ENCODE measurements at places on chromosomes 13 and 19.

DNA sequence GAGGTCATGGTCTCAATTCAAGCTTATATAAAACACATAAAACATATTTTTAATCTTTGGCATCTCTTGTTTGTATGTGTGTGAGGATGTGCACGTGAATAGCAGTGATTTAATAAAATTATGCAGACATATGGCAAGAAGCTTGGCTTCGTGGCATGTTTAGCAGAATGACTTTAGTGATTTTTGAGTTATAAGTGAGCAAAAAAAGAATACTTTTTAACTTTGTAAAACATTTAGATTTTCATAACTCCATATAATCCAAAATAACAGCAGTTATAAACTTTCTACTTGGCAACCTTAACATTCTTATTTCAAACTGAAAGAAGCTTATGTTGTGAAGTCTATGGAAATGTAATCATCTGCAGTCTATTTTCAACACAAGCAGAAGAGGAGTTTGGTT is 120.6 kb downstream of the SLITRK1 start:
- no peak for DNase-seq

DNA sequence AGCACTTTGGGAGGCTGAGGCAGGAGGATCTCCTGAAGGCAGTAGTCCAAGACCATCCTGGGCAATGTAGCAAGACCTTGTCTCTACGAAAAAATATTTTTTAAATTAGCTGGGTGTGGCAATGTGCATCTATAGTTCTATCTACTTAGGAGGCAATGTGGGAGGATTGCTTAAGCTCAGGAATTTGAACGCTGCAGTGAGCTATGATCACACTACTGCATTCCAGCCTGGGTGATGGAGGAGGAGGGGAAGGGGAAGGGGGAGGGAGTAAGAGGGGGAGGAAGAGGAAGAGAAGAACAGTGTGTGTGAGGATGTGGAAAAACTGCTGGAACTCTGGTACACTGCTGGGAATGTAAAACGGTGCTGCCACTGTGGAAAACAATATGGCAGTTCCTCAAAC is 9.2 kb upstream of the CLIP3 start:
- peak; percentile 57 for DNase-seq

DNA sequence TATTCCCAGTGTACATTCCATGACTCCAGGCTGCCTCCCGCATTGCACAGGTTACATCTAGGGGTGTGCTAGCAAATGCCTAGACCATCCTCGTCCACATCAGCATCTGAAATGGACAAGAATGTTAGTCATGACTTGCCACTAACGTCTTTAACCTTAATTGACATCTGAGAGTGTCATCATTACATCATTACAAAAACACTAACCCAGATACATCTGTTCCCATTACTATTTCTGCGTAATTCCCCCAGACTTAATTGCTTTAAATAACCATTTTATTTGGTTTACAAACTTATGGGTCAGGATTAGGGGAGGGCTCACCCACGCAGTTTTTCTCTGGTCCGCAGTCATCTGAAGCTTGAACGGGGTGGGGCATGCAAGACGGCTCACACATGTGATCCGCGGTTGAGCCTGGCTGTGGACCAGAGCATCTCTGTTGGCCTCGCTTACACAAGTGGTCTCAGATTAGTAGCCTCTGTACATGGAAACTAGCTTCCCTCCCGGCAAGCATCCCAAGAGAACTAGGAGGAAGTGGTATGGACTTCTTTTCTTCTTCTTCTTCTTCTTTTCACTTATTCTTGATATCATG is 15.9 kb downstream of the KL start:
- no peak for DNase-seq

DNA sequence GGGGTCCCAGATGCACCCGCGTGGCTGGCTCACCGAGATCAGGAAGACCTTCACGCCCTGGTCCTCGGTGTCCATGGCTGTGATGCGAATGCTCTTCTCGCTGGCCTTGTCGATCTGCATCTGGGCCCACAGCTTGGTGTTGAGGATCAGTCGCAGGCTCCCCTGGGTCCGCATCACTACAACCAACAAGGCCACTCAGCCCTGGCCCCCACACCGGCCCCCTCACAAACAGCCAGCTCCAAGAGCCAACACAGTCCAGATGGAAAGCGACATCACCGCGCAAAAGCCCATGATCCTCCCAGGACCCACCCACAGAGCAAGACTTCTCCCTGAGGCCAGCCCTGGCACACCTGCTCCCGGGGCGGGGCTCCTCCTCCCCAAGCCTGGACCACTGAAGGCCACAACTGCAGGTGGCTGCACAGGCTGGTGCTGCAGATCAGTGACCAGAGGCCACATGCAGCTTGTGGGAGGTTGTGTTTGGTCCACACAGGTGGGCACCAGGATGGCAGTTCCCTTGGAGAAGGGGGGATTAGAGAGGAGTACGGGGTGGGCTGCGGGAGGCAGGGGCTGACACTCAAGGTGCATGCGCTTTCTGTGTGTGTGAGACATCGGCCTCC is 4.5 kb downstream of the CAPS start:
- DNase-seq = no peak

- no peak for DNase-seq
Observed at GRCh38 chr19:49216071-49216470, 58.5 kb downstream of the TRPM4 start.

- no peak for DNase-seq
Observed at GRCh38 chr19:44182145-44182544, 17.2 kb downstream of the ZNF226 start.

DNA sequence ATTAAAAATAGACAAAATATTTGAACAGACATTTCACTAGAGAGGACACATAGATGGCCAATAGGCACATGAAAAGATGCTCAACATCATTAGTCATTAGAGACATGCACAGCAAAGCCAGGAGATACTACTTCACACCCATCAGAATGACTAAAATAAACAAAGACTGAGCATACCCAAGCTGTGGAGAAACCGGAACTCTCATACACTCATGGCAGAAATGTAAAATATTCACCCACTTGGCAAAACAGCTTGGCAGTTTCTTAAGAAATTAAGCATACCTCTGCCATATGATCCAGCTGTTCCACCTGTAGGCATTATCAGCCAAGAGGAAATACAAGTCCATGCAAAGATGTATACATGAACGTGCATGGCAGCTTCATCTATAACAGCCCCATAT is 213.4 kb downstream of the TSHZ3 start:
- no peak for DNase-seq

- DNase-seq = no peak
Observed at GRCh38 chr19:35355791-35356460, 2.3 kb upstream of the FFAR3 start.

- DNase-seq = no peak
Observed at GRCh38 chr13:45732916-45733315, 30.8 kb downstream of the CBY2 start.

DNA sequence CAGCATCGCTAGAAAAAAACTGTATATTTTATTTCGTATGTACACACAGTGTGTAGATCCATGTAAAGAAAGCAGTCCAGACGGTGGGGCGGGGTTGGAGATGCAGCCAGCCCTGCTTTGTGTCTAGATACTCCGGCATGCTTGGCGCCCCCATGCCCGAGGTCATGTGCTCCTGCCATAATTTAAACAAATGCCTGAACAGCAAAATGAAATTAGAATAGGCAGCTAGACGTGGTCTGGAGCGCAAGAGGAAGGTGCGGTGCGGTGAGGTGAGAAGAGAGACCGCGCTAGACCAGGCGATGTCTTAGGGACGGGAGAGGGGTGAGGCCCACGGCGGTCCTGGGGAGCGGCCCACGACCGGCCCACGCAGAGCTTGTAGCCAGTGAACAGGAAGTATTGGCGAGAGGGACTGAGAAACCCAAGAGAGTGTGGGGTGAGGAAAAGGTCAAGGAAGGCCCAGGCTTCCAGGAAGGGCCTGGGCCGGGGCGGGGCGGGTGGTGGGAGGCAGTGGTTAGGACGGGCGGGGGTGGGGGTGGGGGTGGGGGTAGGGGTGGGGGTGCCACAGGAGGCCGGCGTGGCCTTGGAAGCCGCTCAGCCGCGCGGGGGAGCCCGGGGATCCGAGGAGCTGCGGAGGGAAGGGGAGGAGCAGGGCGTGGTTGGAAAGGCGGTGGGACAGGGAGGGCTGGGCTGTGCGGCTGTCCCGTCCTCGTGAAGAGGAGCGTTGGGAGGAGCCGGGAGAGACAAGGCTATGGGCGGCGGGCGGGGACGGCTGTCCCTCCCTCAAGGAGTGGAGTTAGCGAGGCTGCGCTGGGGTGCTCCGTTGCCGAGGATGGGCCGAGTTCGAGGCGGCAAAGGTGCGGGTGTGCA is 254.7 kb upstream of the SGCG start:
- peak; percentile 23 for DNase-seq

DNA sequence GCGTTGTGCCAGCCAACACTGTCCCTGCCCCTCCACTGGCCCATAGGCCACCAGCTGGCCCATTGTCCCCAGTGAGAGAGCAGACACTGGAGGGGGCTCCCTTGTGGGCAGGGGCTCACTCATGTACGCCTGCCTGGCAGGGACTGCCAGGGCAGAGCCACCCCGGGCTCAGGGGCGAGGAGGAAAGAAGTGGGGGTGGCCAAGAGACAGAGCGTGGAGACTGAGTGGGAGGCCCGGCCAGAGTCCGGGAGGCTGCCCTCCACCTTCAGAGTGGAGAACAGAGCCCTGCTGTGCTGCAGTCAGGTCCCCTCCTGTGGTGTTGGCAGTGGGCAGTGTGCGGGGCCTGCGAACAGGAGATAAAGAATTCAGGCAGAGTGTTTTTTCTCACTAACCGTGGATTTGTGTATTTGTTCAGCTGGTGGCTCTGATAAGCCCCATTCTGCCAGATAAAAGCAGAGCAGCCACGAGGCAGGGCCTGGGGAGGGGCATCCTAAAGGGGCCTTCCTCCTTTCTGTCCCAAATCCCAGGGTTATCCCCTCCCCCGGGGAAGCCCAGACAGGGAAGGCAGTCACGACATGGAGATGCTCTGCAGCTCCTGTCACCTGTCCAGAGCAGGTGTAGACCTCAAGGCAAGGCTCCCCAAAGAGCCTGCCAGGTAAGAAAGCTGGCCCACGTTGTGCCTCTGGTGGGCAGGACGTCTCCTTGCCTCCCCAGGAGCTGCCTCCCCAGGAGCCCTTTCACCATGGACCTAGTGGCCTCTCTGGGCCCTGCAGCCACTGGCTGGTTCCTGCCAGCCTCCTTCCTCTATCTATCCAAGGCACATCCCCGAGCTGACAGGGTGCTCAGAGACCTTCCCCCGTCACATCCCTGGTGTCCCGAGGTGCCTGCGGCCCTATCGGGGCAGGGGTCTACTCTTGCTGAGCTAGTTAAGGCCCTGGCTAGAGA is 33.0 kb downstream of the LYL1 start:
- DNase-seq = no peak

DNA sequence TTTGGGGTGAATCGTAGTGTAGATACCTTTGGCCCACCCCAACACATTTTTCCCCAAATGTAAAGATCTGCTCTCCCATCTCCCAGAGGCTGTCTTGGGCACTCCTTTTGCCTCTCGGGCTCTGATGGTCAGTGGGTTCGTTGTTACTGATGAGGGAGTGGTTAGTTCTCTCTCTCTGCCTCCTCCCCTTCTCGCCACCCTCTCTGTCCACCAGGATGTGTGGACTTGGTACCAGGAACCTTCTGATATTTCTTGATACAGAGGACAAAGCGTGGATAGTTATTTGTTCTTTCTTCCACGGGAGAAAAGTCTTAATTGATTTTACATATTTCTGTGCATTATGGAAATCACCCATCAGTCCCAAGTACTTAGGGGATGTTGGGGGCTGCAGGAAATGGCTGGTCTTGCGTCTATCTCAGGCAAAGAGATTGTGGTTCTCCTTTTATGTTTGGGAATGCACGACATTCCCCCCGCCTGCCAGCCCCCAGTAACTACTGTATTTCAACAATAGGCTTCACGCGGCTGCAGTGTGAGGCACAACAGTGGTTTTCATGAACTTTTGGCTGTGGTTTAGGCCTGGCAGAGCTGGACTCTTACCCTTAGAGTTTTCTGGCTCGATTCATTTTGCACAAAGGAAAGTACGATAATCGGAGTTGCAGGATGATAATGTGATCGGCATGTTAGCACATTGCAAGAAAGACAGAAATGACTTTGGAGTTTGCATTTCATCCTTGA is 79.0 kb upstream of the ZNF536 start:
- no peak for DNase-seq

GRCh38 chr19:33887891-33888290 is 91.2 kb downstream of the KCTD15 start:
- no peak for DNase-seq

DNA sequence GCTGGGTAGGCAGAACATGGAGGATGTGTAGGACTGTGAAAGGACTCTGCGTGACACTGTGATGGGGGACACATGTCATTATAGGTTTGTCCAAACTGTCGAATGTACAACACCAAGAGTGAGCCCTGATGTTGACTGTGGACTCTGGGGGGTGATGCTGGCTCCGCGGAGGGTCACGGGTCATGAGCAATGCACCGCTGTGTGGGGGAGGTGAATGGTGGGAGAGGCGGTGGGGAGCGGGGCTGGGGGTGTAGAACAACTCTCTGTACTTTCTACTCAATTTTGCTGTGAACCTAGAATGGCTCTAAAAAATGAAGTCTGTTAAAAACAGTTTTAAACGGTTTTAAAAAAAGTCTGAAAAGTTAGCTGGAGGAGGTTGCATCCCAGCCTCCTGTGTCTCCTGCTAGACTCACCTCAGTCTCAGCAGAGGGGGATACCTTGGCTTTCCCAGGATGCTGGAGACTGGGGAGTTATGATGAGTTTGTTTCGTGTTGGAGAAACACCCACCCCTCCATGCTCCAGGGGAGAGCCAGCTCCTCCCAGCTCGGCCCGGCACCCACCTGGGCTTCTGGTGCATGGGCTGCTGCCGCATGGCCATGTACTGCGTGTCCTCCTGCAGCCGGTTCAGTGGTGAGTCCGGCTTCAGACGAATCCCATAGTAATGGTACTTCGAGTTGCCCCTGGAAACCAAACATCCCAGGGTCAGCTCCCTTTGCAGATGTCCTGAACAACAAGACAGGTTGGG is 34.7 kb upstream of the RANBP3 start:
- DNase-seq = no peak

DNA sequence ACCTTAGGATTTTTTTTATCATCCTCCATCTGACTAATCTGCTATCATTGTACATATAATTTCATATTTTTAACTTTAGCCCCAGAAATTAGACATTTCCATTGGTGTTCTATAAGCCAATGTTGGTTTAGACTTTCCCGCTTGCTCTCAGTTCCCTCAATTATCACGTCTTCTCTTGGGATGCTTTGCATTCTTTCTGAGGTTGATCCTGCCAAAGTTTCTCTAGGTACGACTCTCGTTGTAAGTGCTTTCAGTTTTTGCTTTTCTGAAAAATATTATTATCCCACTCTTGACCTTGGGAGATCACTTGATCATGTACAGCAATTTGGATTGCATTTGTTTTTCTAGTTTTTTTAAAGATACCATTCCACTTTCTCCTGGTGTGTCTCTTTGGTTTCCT is 270.2 kb downstream of the IRS2 start:
- DNase-seq = no peak

- peak; percentile 15 for DNase-seq
Observed at GRCh38 chr19:7395360-7396066, 46.8 kb downstream of the ARHGEF18 start.

- DNase-seq = no peak
Observed at GRCh38 chr13:112177450-112178288, 110.7 kb downstream of the SOX1 start.

DNA sequence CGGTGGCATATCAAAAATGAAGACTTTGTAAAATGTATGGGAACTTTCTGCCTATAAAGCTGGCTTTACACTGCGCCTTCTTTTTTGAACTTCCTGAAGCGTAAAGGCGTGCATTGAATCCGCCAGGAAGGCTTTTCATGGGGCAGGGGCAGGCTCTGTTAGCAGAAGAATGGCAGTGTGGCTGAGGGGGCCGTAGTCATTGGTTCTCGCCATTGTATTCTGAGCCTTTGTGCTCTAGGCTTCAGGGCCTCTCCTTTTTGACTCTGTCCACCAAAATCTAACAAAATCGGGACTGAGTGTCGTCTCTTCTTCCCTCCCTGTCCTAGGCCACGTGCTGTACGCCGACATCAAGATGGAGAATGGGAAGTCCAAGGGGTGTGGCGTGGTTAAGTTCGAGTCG is 14.1 kb downstream of the PRAM1 start:
- DNase-seq = peak; percentile 20
